ENCODE measurements at places on chromosomes 11 and 22.

- no peak for DNase-seq
Measured at GRCh38 chr11:110027627-110028371, 65.4 kb upstream of the ZC3H12C start.

GRCh38 chr22:25833676-25834075 is 91.7 kb downstream of the MYO18B start:
- no peak for DNase-seq

DNA sequence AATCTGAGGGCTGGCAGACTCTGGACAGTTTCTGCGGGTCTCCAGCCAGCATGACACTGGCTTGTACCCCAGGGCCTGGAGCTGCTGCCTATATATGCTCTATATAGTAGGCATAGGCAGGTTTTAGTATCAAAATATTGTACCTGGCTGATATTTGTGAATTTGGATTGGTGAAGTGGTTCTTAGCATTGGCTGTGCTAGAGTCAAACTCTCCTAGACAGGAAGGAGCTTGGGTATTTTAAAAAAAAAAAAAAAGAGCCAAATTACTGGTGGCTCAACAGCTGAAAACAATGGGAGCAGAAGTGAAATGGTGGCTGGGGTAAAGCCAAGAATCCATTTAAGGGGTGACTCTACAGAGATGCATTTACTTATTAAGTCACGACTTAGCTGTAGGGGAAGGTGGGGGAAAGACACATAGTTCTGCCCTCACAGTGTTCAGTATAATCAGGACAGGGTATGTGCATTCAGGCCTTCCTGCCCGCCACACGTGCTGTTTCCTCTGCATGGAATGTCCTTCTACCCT is 11.0 kb upstream of the MTFP1 start:
- no peak for DNase-seq

- no peak for DNase-seq
Measured at GRCh38 chr11:66467034-66467659, 442 bp downstream of the PELI3 start.

DNA sequence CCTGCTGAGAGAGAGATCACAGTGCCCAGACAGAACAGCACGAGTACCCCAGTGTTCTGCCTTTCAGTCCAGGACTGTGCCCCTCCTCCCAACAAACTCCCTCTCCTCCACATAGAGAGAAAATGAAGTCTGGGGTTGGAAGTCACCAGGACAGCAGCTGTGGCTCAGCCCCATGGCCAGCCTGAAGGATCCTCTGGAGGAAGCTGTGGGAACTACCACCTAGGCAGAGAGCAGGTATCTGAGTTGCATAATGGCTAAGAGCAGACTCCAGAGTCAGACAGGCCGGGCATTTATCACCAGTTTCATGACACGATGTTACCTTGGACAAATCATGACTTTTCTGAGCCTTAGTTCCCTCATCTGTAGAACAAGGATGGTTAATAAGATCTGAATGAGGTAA is 61.2 kb upstream of the RRAS2 start:
- no peak for DNase-seq

DNA sequence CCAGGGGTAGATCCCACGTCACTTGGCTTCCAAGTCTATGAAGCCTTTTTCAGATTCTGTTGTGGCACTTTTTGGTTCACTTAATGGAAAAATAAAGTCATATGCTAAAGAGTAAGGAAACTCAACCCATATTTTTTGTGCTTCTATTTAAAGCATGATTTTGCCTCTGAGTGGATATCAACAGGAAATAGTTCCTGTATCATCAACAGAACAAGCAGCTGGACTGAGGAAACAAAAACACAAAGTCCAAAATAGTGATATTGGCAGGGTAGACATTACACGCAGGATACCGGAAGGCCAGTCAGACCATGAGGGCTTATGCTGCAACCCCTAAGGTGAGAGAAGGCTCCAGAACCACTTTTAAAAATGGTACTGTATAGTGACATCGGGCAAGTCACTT is 248.3 kb upstream of the ANO5 start:
- no peak for DNase-seq

DNA sequence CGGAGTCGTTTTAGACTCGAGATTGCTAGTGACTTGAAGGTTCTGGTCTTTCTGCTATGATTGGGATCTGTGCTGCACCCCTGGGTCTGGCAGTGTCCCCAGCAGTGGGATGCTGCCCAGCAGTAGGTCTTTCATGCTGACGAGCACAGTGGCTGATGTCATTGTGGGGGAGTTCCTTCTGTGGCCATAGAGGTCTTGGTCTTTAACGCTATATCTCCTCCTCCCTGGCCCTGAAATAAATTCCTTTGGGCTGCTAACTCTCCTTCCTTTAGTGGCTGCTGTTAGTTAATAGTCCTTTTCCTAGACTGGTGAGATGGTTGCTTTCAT is 136.3 kb downstream of the TEAD1 start:
- no peak for DNase-seq

DNA sequence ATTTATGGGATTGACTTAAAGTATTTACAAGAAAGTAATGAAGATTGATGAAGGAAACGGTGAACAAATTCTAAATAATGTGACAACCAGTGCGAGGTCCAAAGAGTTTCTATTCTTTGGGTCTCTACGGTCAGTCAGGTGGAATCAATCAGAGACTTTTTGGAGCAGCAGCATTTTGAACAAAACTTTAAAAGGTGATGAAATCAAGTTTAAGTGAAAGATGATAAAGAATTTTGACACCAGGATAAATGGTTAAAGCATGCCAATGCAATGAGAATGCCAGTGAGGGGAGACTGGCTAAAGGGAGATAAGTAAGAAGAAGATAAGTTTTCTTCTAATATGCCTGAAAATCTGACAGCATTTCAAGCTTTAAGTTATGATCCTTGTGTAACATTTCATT is 67.9 kb downstream of the DCUN1D5 start:
- DNase-seq = no peak

GRCh38 chr22:23179381-23180299 is 669 bp upstream of the BCR start:
- no peak for DNase-seq

DNA sequence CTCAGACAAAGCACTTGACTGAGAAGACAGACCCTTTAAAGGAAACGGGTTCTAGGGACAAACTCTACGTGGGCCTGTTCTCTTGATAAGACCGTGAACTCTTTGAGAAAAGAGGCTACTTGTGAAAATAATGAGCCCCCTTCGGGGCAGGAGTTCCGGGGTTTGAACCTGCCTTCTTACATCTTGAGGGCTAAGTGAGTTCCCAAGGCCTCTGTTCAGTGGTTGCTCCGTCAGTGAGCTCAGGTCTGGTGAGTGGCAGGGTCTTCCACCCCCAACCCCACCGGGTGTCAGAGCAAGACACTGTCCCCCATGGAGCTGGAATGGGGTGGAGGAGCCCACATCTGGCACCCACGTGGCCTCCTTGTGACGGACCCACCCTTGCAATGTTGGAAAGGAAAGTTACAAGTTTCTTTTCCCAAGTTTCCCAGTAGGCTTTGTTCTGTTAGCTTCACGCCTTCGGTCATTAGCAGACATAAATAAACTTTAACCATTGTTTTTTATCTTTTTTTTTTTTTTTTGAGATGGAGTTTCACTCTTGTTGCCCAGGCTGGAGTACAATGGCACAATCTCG is 6.3 kb upstream of the SAMM50 start:
- no peak for DNase-seq

GRCh38 chr22:46219636-46220035 is 30.5 kb downstream of the CDPF1 start:
- DNase-seq = no peak

DNA sequence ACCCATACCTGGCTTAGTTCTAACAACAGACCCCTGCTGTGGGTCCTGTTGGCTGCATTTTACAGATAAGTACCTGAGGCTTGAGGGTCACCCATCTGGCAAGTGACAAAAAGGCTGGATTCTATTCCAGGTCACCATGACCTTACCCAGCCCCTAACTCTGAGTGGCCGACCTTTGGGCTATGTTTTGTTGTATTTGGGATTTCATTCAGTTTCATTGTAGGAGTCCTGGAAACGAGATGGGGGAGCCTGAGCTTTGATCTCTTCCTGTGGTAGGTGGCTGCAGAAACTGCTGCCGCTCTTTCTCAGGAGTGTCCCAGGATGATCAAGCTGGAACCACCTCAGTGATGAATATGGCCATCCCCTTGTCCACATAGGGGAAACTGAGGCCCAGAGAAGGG is 24.6 kb upstream of the YWHAH start:
- no peak for DNase-seq

Data from T-helper 1 cell (primary cell).